ENCODE measurements at places on chromosomes 12 and 14. TPM values are rescaled to one million over a fixed set of nuclear protein-coding genes. Genes with fewer than 3 reads are reported as not detected.
A peak's percentile ranks its signal among the peaks of the same experiment; 100 is the strongest.

The YARS2 gene
- total RNA-seq: 78.7 TPM

The CCDC177 gene
- 0.75 TPM for total RNA-seq

DNA sequence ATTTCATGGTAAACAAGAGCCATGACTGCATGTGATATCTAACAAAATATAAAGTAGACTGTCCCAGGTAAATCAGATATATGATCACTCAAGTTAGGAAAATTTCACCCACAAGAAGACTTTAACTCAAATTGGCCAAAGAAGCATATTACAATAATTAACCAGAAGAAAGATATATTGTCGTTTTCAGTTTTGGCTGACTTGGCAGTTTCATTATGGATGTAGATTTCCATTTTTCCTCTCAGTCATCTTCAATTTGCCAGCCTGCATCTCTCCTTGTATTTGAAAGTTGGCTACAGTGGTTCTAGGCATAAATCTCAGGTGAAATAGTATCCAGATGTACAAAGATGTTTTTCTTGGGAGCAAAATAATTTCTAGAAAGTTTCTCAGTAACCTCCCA, 761.6 kb downstream of the LRFN5 start:
- no peak for DNase-seq

GRCh38 chr12:120833849-120834248, 70.3 kb downstream of the SPPL3 start:
- no peak for DNase-seq

The TCL1B gene
- total RNA-seq: not detected

GRCh38 chr12:52647601-52648000, 4.4 kb downstream of the KRT2 start:
- DNase-seq: no peak

DNA sequence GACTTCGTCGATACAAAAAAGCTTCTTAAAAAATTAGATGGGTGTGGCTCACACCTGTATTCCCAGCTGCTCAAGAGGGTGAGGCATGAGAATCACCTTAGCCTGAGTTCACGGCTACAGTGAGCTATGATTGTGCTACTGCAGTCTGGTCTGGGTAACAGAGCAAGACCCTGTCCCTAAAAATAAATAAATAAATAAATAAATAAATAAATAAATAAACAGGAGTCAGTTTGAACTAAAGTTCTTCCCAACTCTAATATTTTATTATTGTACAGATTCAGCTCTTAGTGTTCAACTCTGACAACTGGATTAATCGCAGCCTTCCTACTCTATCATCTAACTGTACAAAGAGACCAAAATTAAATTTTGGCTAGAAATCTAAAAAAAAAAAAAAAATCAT, 12.7 kb upstream of the CLIP1 start:
- no peak for DNase-seq

- DNase-seq: peak; percentile 81
Measured at GRCh38 chr14:93892923-93893558, 34.1 kb upstream of the FAM181A start.
